Activated CD4-positive, alpha-beta T cell treated with anti-CD3 and anti-CD28 coated beads, Interleukin-2, amount 50 U/mL, for 4 hours (primary cell): ENCODE measurements at places on chromosomes 2 and 18.

GRCh38 chr2:140128909-140129308 is 1348.7 kb upstream of the NXPH2 start:
- DNase-seq, result no peak

- no peak for DNase-seq
These were observed 166.9 kb downstream of the VWC2L start for GRCh38 chr2:214577769-214578168.

- no peak for DNase-seq
These were observed 73.1 kb upstream of the RMDN2 start for GRCh38 chr2:37851828-37852584.

DNA sequence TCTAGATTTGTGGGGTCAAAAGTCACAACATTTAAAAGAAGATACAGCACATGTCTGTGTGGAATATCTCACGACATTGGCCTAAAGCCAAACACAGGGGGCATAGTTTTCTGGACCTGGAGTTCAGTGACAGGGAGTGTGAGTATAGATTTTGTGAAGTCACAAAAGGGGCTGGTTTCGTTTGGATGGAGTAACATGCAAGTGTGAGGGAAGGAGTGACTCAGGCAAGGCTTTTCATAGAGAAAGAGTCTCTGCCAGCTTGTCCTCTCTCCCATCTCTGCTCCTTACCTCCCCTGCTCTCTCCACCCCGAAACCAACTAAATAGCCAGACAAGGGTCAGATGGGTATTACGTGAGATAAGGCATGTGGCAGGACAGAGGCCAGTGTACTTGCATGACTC is 3.7 kb upstream of the EPAS1 start:
- no peak for DNase-seq

DNA sequence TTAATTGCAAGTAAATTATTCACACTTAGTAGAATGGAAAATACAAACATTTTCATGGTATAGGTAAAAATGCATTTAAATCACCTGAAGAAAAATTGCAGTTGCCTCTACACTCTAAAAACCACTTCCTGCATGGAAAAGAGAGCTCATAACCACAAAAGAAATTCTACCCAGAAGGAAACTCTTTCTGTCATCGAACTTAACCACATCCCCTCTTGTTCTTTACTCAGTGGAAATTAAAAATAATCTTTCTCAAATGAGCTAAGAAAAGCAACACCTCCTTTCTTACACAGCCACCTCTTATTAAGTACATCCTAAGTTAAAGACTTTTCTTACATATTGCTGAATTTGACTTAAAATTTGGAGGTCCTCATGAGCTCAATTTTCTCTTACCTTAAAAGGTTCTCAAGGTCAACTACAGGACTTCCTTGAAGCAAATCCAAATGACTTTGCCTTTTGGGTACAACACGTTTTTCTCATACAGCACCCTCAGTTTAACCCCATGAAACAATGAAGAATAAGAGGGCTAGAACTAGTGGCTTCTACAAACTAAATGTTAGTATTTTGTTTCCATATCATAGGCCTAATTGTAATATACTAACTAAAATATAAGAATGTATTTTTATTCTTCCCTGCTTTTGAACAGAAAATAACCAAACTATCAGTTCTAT is 109.1 kb upstream of the CRIM1 start:
- DNase-seq, result no peak

DNA sequence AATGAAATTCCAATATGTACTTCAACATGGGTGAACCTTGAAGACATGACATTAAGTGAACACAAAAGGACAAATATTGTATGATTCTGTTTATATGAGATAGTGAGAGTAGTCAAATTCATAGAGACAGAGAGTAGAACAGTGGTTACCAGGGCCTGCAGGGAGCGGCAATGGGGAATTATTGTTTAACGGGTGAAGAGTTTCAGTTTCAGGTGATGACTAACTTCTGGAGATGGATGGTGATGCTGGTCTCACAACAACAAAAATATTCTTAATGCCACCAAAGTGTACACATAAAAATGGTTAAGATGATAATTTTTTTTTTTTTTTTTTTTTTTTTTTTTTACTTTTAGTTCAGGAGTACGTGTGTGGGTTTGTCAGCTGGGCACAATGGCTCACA is 109.4 kb upstream of the TMEM200C start:
- no peak for DNase-seq

GRCh38 chr18:28175150-28175929 is 1.6 kb downstream of the CDH2 start:
- no peak for DNase-seq
